A549 treated with Mapracorat at 1 μM for 4 hours (cell line): ENCODE measurements at places on chromosomes 16 and 17. TPM values are rescaled to one million over a fixed set of nuclear protein-coding genes. Genes with fewer than 3 reads are reported as not detected.

Gene CA7
- 0.08 TPM in 1 of 5 replicates, not detected in the others for total RNA-seq

Gene PRSS53
- 0.97 to 2.7 TPM (median 1.8 TPM) in 5 replicates for total RNA-seq

Gene TK1
- 219 to 248 TPM (median 237 TPM) in 5 replicates for total RNA-seq

Gene NCOR1
- total RNA-seq = 64.1 to 80.0 TPM (median 73.4 TPM) in 5 replicates

Gene KRT23
- total RNA-seq = 0.08 to 0.15 TPM (median 0.08 TPM) in 3 of 5 replicates, not detected in the others

Gene GID4
- total RNA-seq = 8.7 to 11.3 TPM (median 10.6 TPM) in 5 replicates

Gene TAT
- 0.04 to 0.05 TPM in 2 of 5 replicates, not detected in the others for total RNA-seq

Gene MYH1
- not detected in 5 replicates for total RNA-seq

Gene CDC42EP4
- 53.3 to 69.1 TPM (median 68.3 TPM) in 5 replicates for total RNA-seq

Gene CLEC3A
- total RNA-seq = not detected in 5 replicates

Gene MED13
- total RNA-seq = 15.3 to 23.6 TPM (median 19.5 TPM) in 5 replicates

Gene EPN2
- total RNA-seq = 43.8 to 59.4 TPM (median 54.5 TPM) in 5 replicates

Gene ZFPM1
- total RNA-seq = 4.6 to 8.1 TPM (median 6.4 TPM) in 5 replicates

Gene PRSS27
- total RNA-seq = 1.2 to 1.9 TPM (median 1.3 TPM) in 5 replicates

Gene C16orf96
- total RNA-seq = 0.03 to 0.06 TPM (median 0.05 TPM) in 3 of 5 replicates, not detected in the others

Gene CCL7
- total RNA-seq = 0.34 to 0.38 TPM in 2 of 5 replicates, not detected in the others

Gene SALL1
- total RNA-seq = 0.16 to 0.35 TPM (median 0.28 TPM) in 5 replicates

Gene HAP1
- total RNA-seq = 1.1 to 1.7 TPM (median 1.4 TPM) in 5 replicates

Gene TANC2
- total RNA-seq = 28.3 to 53.2 TPM (median 40.6 TPM) in 5 replicates
